AG09319 (cell line): ENCODE measurements at places on chromosomes 7 and 10.

GRCh38 chr7:134255814-134256213 lies 60.9 kb downstream of the SLC35B4 start:
- no peak for DNase-seq

DNA sequence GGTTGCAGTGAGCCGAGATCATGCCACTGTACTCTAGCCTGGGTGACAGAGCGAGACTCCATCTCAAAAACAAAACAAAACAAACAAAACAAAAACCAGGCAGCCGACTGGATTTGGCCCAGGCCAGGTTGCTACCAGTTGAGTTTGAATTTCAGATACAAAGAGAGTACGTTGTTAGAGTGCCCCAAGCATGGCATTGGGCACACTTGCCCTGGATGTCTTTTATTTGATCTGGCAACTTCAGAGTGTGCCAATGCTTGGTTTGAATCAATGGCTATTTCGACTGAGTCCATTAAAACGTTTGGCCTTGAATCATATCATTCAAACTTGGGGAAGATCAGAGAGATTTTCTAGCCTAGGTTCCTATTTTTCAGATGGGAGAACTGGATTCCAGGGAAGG lies 213.4 kb upstream of the SHH start:
- no peak for DNase-seq

DNA sequence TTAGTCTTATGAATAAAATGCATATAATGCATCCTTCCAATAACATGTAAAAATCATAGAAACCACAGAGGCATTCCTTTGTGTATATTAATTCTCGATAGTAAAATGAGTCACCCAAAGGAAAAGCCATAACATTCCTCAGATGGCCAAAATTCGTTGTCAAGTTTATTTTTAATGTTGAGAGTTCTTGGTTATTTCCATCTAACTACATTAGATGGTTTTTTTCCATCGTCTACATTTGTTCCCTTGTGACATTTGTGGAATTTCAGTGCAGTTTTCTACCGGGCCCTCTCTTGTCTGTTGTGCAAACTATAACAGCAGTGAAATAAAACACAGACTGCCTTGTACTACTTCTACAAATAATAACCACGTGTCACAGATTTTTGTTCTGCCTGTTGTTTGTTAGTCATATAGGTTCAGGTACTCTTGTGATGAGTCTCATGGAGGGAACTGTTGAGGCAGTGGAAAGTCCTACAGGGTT lies 54.7 kb upstream of the CCAR1 start:
- DNase-seq = peak; percentile 63

GRCh38 chr7:25662841-25663800 lies 434.8 kb upstream of the NPVF start:
- no peak for DNase-seq

DNA sequence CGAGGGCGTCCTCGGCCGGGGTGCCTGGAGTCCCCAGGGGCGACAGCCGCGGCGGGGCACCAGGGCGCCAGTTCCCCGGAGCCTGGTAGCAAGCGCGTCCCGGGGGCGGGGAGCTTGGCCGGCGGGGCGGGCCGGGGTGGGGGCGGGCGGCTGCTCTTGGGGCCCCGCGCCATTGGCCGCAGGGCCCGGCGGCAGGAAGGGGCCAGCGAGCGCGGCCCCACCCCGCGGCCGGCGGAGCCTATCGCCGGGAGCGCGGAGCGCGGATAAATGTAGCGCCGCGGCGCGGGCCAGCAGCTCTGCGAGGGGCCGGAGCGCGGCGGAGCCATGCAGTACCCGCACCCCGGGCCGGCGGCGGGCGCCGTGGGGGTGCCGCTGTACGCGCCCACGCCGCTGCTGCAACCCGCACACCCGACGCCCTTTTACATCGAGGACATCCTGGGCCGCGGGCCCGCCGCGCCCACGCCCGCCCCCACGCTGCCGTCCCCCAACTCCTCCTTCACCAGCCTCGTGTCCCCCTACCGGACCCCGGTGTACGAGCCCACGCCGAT lies at the start of gene HHEX:
Gene HHEX, plus strand, starts transcription at position 293 of the 548 bp plus-strand sequence. Its CDS starts 32 bp downstream, at position 325.
- no peak for DNase-seq

GRCh38 chr10:77391605-77392235 lies 245.9 kb downstream of the KCNMA1 start:
- DNase-seq = peak; percentile 71
